ENCODE measurements at places on chromosomes 2 and 18.

DNA sequence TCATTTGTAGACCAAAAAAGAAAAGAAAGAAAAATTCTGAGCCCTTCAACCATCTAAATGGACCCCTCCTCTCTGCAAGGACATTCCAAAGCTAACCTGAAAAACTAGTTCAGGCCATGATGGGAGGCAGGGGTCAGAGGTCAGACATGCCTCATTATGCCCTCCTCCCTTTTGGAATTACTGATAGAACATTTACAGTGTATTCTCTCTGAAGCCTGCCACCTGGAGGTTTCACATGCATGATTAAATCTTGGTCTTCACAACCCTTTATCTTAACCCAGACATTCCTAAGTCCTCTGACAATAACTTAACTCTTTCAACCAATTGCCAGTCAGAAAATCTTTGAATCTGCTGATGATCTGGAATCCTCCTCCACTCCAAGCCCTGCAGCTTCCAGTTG lies 86.0 kb downstream of the SPP2 start:
- DNase-seq = no peak

GRCh38 chr2:99249951-99250350 lies 5.5 kb downstream of the LYG2 start:
- no peak for DNase-seq

DNA sequence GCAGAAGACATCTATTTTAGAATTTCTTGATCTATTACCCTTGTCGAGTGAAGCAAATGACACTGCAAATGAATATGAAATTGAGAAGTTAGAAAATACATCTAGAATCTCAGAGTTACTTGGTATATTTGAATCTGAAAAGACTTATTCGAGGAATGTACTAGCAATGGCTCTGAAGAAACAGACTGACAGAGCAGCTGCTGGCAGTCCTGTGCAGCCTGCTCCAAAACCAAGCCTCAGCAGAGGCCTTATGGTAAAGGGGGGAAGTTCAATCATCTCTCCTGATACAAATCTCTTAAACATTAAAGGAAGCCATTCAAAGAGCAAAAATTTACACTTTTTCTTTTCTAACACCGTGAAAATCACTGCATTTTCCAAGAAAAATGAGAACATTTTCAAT lies 370.4 kb downstream of the XIRP2 start:
- no peak for DNase-seq

GRCh38 chr2:152400607-152401214 lies 65.7 kb downstream of the FMNL2 start:
- no peak for DNase-seq

GRCh38 chr2:201852878-201853415 lies 46.6 kb downstream of the CDK15 start:
- DNase-seq = no peak

Measured in urothelium cell line (cell line).